AG20443 (cell line): ENCODE measurements at places on chromosomes 3 and 15.

GRCh38 chr15:41501931-41502794, 8.5 kb downstream of the ITPKA start:
- no peak for DNase-seq

DNA sequence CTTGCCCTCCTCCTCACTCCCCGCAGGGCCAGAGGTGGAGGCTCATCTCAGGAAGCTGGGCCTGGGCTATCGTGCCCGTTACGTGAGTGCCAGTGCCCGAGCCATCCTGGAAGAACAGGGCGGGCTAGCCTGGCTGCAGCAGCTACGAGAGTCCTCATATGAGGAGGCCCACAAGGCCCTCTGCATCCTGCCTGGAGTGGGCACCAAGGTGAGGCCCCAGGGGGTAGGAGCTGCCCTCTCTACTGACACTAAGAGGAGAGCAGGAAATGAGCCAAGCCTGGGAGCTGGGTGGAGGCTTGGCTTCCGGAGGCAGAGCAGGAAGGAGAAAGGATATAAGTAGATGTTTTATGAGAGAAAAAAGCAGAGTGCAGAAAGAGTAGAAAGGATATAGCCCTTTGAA, 4.9 kb downstream of the OGG1 start:
- DNase-seq: no peak

GRCh38 chr3:151800431-151800830, 13.5 kb upstream of the AADAC start:
- no peak for DNase-seq

DNA sequence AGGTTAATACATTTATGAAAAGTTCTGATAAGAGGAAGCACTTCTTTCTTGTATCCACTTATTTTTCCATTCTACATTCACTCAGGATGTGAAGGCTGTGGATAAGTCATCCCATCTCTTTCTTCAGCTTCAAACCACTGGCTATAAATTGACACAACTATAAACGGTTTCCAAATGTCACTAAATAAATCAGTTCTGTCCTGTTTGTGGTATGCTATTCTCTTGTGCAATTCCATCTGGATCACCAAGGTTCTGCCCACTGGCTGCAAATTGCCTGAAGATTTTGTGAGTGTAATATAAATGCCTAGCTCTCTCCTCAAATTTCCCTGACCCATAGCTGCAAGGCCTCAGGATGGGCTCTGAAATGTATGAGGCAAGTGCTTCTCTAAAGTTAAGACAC, 7.1 kb upstream of the LMOD3 start:
- DNase-seq: peak; percentile 43

- no peak for DNase-seq
These were observed 61.6 kb upstream of the LRRFIP2 start for GRCh38 chr3:37236024-37236423.

DNA sequence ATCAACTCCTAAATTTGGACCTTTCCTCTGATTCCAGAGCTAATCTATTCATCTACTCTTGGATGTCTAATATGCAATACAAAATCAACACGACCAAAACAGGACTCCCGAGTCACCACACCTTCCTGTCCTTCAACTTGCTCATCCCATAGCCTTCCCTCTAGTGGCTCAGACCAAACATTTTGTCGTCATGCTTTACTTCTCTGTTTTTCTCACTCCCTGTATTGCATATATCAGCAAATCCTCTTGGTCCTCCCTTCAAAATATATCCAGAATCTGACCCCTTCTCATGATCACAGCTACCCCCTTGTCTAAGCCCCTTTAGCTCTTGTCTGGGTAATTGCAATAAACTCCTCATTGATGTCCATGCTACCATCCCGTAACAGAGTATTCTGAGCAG, 30.5 kb upstream of the DCP1A start:
- DNase-seq: no peak

DNA sequence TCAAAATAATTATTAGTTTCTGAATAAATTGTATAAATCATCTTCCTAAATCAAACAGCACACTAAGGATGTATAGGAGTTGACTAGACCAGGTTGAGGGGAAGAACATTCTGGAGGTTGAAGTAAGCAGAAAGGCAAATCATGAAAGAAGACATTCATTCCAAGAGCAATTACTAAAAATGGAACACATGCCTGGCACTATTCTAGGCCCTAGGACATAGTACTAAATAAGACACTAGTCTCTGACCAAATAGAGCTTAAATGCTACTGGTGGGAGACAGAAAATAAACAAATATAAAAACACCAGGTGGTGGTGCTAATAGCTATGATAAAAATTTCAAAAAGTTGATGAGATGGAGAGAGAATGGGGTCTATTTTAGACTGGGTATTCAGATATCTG, 190.1 kb downstream of the TBC1D5 start:
- no peak for DNase-seq

- no peak for DNase-seq
These were observed 16.7 kb downstream of the ISLR2 start for GRCh38 chr15:74147051-74147450.

- DNase-seq: peak; percentile 93
These were observed at the start of gene SUCLG2 for GRCh38 chr3:67654099-67654843. TSS of gene SUCLG2 (minus strand) at chr3:67654612. CDS start at chr3:67654586, 26 bp downstream.

- DNase-seq: peak; percentile 40
These were observed 275.0 kb downstream of the NFKBIZ start for GRCh38 chr3:102124282-102124681.

- DNase-seq: no peak
These were observed 141.6 kb upstream of the STT3B start for GRCh38 chr3:31391150-31391549.
